ENCODE measurements at places on chromosomes 4 and X.
A peak's percentile ranks its signal among the peaks of the same experiment; 100 is the strongest.

- no peaks in the 10 kb centered on the region for H3K27me3 ChIP-seq
- no peaks in the 10 kb centered on the region for H3K4me1 ChIP-seq
- H3K36me3 ChIP-seq = no peaks in the 10 kb centered on the region
- no peak overlapping the region for H3K27ac ChIP-seq
- H3K4me3 ChIP-seq = no peak overlapping the region
- DNase-seq = no peak
Measured at GRCh38 chr4:25937801-25938200, 23.8 kb downstream of the SMIM20 start.

GRCh38 chr4:158861281-158861680 lies 92.5 kb downstream of the FNIP2 start:
- no peaks in the 10 kb centered on the region for H3K27me3 ChIP-seq
- no peaks in the 10 kb centered on the region for H3K4me1 ChIP-seq
- DNase-seq = no peak
- no peak overlapping the region for H3K4me3 ChIP-seq
- H3K27ac ChIP-seq = no peak overlapping the region

DNA sequence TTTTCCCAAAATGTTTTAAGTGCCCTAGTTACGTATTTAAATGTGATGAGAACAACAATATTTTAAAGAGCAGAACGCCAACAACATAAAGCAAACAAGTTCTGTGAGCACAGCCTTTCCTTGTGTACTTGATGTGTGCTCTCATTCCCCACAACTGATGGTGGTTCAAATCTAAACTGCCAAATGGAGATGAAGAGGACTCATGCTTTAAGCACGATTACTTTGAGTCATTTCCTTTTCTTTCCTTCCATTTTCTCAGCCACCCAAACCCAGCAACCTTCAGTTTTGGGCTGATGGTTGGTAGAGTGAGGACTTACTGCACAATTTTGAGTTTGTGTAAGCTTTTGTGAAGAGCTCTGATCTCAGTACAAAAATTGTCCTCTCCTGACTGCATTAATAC lies 1.7 kb downstream of the NSD2 start:
- H3K4me1 ChIP-seq = peaks cover 20% of the 10 kb centered on the region
- no peak for DNase-seq
- H3K4me3 ChIP-seq = no peak overlapping the region
- no peaks in the 10 kb centered on the region for H3K27me3 ChIP-seq
- H3K36me3 ChIP-seq = no peaks in the 10 kb centered on the region

- no peak overlapping the region for H3K27ac ChIP-seq
- H3K36me3 ChIP-seq = no peaks in the 10 kb centered on the region
- no peak for DNase-seq
- H3K4me1 ChIP-seq = no peaks in the 10 kb centered on the region
Measured at GRCh38 chr4:115660465-115660864, 547.0 kb upstream of the NDST4 start.

- H3K27ac ChIP-seq = no peak overlapping the region
- H3K36me3 ChIP-seq = no peaks in the 10 kb centered on the region
- no peak for DNase-seq
- H3K27me3 ChIP-seq = no peaks in the 10 kb centered on the region
- H3K4me1 ChIP-seq = no peaks in the 10 kb centered on the region
- H3K4me3 ChIP-seq = no peak overlapping the region
Measured at GRCh38 chr4:117093571-117093970, 8.2 kb upstream of the TRAM1L1 start.

- H3K4me3 ChIP-seq = no peak overlapping the region
- no peak for DNase-seq
- H3K4me1 ChIP-seq = no peaks in the 10 kb centered on the region
- no peak overlapping the region for H3K27ac ChIP-seq
- no peaks in the 10 kb centered on the region for H3K36me3 ChIP-seq
- H3K27me3 ChIP-seq = no peaks in the 10 kb centered on the region
Measured at GRCh38 chrX:145715641-145716138, 101.9 kb upstream of the SLITRK2 start.

- no peak for DNase-seq
- H3K4me3 ChIP-seq = no peak overlapping the region
- H3K36me3 ChIP-seq = no peaks in the 10 kb centered on the region
- no peaks in the 10 kb centered on the region for H3K4me1 ChIP-seq
- H3K27ac ChIP-seq = no peak overlapping the region
- H3K27me3 ChIP-seq = no peaks in the 10 kb centered on the region
Measured at GRCh38 chr4:175536852-175537453, 275.1 kb downstream of the GPM6A start.

GRCh38 chrX:2500091-2500802 lies 529 bp downstream of the DHRSX start:
- no peaks in the 10 kb centered on the region for H3K36me3 ChIP-seq
- H3K27me3 ChIP-seq = no peaks in the 10 kb centered on the region
- peak overlapping the region; percentile 99 for H3K4me3 ChIP-seq
- peaks cover 31% of the 10 kb centered on the region for H3K4me1 ChIP-seq

DNA sequence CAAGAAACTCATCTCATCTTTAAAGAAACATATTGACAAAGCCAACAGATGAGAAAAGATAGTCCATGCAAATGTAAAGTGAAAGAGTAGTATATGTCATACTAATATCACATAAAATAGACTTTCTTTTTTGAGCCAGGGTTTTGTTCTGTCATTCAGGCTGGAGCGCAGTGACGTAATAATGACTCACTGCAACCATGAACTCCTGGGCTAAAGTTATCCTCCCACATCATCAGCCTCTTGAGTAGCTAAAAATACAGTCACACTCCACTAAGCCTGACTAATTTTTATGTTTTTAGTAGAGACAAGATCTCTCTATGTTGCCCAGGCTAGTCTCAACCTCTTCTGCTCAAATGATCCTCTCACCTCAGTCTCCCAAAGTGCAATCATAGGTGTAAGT lies 51.8 kb upstream of the TRAM1L1 start:
- H3K4me1 ChIP-seq = no peaks in the 10 kb centered on the region
- H3K27me3 ChIP-seq = no peaks in the 10 kb centered on the region
- H3K36me3 ChIP-seq = no peaks in the 10 kb centered on the region
- no peak overlapping the region for H3K4me3 ChIP-seq
- no peak overlapping the region for H3K27ac ChIP-seq

DNA sequence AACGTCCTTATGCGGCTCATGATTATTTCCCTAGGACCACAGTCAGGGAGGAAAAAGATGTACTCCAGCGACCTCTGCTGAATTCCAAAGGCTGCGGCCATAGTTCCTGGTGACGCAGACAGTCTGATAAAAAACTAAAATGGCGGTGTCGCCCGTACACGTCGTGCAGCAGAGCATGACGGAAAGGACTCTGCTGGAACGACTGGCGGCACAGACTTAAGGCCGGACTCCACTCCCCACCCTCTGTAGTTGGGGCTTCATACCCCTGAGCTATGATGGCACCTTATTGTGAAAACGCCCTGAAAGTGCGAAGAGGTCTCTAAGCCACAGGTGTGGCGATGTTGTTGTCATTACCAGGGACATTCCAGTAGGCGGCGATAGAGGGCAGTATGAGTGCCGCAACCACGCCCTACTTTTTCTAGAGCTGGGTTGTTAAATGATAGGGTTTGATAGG lies 90.0 kb upstream of the EDA2R start:
- H3K27me3 ChIP-seq = no peaks in the 10 kb centered on the region
- DNase-seq = no peak
- no peaks in the 10 kb centered on the region for H3K36me3 ChIP-seq
- no peak overlapping the region for H3K27ac ChIP-seq
- H3K4me1 ChIP-seq = no peaks in the 10 kb centered on the region

DNA sequence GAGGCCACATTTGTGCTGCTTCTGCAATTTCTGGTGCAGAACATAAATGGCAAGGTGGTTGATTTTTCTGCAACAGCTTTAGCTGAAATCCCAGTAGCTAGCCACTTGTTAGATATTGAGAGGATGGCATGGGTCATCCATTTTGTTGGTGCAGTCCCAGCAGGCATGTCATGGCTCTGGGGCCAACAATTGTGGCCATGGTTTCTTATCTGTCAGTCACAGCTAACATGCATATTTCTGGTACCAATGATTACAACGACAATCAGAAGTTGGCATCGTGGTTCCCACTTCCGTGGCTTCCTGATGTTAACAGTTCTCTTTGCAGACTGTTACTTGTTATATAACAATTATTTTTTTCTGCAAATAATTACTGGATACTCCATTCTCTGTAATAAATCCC lies 42.8 kb upstream of the PRKG2 start:
- H3K4me3 ChIP-seq = no peak overlapping the region
- no peak for DNase-seq
- H3K27ac ChIP-seq = no peak overlapping the region
- H3K4me1 ChIP-seq = no peaks in the 10 kb centered on the region

GRCh38 chr4:86957215-86957614 lies 22.4 kb downstream of the AFF1 start:
- H3K27ac ChIP-seq = no peak overlapping the region
- DNase-seq = no peak
- no peak overlapping the region for H3K4me3 ChIP-seq
- H3K36me3 ChIP-seq = peaks cover 5% of the 10 kb centered on the region
- no peaks in the 10 kb centered on the region for H3K27me3 ChIP-seq
- peaks cover 35% of the 10 kb centered on the region for H3K4me1 ChIP-seq

- no peak overlapping the region for H3K27ac ChIP-seq
- H3K4me1 ChIP-seq = no peaks in the 10 kb centered on the region
- H3K4me3 ChIP-seq = no peak overlapping the region
- H3K27me3 ChIP-seq = no peaks in the 10 kb centered on the region
- no peak for DNase-seq
- H3K36me3 ChIP-seq = no peaks in the 10 kb centered on the region
Measured at GRCh38 chr4:111399623-111400022, 745.6 kb upstream of the FAM241A start.

GRCh38 chrX:39822133-39822748 lies 275.5 kb downstream of the BCOR start:
- no peaks in the 10 kb centered on the region for H3K27me3 ChIP-seq
- no peak overlapping the region for H3K4me3 ChIP-seq
- no peak for DNase-seq
- H3K4me1 ChIP-seq = peaks cover under 1% of the 10 kb centered on the region

GRCh38 chrX:155056877-155057792 lies 13.8 kb downstream of the CMC4 start:
- no peak for DNase-seq
- H3K27me3 ChIP-seq = no peaks in the 10 kb centered on the region
- H3K4me3 ChIP-seq = no peak overlapping the region
- H3K36me3 ChIP-seq = no peaks in the 10 kb centered on the region
- H3K4me1 ChIP-seq = no peaks in the 10 kb centered on the region

GRCh38 chrX:78383594-78383993 lies 56.2 kb upstream of the CYSLTR1 start:
- DNase-seq = no peak
- H3K27me3 ChIP-seq = no peaks in the 10 kb centered on the region
- H3K36me3 ChIP-seq = no peaks in the 10 kb centered on the region
- H3K27ac ChIP-seq = no peak overlapping the region
- H3K4me1 ChIP-seq = no peaks in the 10 kb centered on the region

Data from vagina (tissue), 2 donors.